ENCODE measurements at places on chromosomes 7 and 10.
A peak's percentile ranks its signal among the peaks of the same experiment; 100 is the strongest.

DNA sequence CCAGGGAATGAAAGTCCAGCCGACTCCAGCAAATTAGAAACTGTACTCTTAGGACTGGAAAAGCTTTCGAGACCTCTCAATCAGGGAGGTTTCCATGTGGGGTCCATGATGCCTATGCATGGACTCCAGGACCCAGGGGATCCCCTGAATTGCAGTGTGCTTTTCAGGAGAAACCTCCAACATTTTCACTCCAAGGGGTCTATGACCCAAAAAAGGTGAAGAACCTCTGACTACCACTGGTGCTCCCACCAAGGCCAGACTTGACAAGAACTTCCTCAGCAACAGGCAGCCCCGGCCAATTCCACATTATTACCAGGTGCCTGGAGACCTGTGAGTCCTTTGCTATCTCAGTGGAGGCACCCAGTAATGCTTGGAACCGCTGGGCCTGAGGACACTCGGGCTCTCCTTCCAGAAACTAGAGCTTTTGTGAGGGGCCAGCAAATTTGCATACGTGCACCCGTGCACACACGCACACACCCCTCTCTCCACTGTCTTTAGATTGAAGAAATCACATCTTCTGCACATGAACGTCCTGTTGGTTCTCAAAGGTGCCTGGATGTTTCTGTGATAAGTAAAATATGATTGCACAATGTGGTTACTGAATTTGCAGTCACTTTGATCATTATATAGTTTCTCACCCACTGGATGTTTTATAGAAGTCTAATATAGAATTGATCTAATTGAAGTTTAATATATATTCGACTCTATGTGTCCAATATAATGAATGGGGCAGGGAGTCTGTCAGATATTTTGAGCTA is 54.7 kb downstream of the SYPL1 start:
- DNase-seq: no peak

DNA sequence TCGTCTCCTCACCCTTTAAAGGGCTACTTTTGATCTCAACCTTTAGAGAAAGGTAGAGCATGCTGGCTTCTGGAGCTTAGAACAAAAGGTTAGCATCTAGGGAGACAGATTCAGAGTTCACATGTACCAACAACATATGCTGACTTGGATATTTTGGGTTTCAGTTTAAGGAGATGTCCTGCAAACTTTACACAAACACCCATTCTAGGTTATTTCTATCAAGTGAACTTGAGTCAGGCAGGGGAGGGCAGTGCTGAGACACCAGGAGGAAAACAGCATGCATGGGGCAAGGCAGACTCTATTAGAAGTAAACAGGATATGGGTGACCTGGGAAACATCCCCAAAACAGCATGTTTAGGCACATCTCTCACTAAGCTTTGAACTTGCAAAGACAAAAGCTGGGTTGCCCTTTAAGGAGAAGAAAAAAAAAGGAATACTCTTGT is 43.8 kb downstream of the ARL4A start:
- no peak for DNase-seq

DNA sequence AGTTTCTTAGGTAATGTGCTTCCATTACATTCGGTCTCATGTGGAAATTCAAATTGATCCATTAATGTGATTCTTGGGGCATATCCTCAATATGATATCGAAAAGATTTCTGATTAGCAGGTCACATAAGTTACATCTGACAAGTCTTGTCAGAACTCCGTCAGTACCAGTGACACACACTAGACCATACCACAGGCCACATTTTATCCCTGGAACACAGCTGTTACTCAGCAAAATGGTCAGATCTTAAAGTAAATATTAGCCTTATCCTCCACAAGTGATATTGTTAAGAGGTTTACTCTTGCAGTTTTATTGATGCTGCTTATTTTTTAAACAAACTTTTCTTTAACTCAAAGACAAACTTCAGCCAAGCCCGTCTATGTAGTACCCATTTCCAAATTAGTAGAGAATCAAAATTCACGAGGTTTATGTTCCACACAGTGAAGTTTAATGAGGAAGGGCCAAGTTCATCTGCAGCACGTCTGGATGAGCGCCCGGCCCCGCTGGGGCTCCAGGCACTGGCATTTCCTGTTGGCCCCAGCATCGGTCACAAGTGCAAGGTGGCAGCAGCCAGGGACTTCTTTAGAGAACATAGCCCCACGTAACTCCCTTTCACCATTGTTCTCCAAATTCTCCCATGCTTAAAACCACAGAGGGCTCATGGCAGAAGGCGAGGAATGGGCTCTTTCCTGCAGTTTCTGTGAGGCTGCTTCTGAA is 132.2 kb downstream of the VIPR2 start:
- DNase-seq: no peak

DNA sequence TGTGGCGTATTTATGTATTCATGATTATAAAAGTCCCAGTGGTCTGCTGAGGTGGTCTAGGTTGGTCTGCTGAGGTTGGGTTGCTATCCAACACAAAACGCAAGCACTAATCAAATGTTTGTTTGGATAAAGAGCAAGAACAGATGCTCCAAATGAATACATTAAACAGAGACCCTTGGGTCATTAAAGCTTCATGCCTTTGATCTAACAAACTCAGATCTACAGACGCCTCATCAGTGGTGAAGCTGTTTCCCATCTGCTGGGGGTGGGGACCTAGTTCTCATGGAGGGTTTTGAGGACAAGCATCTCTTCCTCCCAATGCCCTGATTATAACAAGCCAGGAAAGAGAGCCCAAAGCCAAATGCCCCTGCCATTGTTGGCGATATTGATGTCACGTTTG is 786.7 kb downstream of the NRG3 start:
- DNase-seq: no peak

DNA sequence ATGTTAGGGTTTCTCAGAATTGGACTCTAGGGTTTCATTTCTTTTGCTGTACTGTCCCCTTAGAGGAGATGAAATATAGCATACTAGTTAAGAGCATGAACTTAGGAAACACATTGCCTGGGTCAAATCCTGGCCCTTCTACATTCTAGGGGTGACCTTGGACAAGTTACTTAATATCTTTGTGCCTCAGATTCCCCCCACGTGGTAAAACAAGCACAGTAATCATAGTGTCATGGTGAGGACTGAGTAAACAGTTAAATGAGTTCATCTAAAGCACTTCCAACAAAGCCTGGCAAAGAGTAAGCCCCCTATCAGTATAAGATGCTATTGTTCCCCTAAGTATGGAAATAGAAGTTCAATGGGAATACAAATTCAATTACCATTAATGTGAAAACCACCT is 5.1 kb downstream of the DPY19L1 start:
- DNase-seq: no peak

DNA sequence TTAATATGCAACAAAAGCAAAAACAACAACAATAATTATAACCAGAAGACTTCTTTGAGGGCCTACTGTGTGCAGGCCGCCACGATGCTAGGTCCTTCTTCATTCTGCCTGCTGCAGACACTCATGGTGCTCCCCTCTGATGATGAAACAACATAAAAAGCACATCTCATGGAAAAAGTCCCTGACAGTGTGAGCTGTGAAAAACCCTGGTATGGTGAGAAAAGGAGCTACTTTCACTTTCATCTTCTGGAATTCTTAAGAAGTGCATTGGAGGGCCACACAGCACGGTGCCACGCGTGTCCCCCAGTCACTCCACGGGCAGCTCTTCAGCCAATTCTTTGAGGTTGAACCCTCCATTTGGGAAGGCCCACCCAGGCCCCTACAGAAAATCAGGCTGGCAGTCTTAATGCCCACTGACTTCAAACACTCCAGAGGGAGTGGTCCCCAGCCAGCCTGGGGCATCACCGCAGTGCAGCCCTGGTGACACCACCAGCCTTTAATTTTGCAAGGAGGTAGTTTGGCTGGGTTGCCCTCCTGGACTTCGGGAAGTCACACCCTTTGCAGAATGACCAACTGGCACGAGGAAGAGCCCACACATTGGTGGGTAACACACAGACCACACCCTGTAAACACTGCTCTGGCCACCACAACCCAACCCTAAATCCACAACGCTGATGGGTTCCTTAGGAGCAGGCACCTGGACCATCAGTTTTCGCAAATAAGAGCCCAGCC is 7.7 kb downstream of the KCNMA1 start:
- DNase-seq: no peak

DNA sequence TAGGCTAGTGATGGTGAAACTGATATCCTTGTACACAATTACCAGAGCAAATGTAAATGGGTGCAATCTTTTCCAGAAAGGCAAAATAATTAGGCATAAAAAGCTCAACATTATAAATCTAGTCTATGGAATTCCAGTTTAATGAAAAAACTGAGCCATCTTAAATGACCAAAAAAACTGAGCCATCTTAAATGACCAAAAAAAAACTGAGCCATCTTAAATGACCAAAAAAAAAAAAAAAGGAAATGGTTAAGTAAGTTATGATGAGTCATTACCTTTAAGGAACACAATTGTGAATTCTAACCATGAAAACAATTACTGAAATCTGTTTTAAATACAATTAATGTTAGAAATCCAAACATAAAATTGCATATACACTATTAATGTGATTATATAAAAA is 25.3 kb downstream of the USP6NL start:
- DNase-seq: no peak

GRCh38 chr10:13346283-13347042 is 1.6 kb downstream of the SEPHS1 start:
- DNase-seq: peak; percentile 54

DNA sequence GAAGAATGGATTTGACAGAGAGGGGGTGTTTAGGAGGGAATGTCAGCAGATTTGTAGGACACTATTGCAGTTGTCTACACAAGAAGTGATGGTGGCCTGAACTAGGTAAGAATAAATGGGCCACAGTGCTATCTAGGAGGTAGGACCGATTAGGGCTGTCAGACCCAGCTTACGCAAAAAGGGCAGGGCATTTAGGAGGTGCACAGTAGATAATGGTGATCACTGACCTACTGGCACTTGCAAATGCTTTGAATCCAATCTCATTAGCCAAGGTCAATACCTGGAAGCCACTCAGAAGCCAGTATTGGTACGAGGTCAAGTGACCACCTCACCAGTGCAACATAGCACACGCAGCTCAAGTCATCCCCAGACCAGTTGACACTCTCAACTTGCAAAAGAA is 330.9 kb downstream of the KCNMA1 start:
- no peak for DNase-seq

- no peak for DNase-seq
These were observed 15.0 kb upstream of the PCBD1 start for GRCh38 chr10:70903262-70903921.

DNA sequence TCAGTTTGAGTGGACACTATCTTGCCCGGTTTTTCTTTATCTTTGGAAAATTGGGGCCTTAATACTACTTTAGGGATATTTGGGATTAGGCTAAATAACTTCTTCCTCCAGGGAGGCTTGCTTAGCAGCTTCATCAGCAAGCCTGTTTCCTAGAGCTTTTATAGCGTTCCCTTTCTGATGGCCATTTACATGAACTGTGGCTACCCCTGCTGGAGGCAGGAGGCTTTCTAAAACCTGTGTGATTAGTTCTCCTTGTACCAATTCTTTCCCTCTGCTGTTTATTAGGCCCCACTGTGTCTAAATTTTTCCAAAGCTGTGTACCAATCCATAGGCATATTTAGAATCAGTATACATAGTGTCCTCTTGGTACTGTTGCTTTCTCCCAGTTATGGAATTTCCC is 61.7 kb upstream of the CNTNAP2 start:
- no peak for DNase-seq

- DNase-seq: no peak
These were observed 61.3 kb downstream of the SEC61G start for GRCh38 chr7:54697659-54698186.

DNA sequence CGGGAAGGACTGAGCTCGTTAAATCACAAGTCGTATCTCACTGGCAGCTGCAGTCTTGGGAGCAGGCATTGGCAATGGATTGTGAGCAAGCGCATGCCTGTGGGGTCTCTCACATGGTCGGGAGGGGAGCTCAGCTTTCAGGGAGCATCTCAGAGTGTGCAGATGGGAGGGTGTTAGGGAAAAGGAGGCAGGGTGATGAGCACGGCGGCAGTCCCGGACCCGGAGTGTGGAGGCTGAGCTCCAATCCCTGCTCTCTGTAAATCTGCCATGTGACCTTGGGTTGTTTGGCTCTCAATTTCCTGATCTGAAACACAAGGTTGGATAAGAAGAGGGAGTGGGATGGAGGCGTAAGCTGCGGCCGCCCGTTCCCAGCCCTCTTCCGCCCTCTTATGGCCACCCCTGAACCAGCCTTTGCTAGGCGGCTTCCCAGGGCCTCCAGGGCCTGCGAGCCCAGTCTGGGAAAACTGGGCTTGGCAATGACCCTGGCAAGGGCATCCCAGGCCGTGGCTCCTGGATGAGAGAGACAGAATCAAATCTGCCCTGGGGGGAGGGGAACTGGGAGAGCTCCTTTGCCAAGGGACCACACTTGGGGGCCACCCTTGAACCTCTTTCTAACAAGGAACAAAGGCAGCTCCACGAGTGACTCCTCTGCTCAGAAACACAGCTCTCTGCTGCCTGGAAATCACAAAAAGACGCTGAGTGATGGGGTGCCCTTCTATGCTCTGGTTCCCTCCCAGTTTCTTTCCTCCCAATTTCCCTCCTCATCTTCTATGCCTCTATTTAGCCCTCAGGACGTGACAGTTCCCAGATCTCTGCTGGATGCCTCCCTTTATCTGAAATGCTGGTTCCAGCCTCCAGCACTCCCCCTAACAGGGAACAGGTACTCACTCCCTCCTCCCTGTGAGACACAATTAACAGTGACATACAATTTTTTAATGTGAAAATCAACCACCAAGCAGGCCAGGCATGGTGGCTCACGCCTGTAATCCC is 41.7 kb upstream of the LOXL4 start:
- DNase-seq: peak; percentile 67

DNA sequence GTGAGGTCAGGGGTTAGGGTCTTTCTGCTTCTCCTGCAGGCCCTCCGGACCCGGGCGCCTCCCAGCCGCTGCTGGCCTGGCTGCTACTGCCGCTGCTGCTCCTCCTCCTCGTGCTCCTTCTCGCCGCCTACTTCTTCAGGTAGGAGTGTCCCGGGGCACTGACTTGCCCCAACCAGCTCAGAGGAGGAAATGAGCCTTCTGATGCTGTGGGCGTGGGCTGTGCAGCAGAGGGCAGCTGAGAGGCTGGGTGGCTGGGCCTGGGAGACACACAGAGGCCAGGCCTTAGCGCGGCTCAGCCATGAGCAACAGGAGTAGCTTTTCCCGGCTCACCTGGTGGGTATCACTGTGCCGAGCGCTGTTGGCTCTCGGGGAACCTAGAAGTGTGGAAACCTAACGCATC is 78.9 kb downstream of the MKI67 start:
- no peak for DNase-seq

GRCh38 chr7:123682690-123683089 is 27.0 kb downstream of the LMOD2 start:
- peak; percentile 50 for DNase-seq

DNA sequence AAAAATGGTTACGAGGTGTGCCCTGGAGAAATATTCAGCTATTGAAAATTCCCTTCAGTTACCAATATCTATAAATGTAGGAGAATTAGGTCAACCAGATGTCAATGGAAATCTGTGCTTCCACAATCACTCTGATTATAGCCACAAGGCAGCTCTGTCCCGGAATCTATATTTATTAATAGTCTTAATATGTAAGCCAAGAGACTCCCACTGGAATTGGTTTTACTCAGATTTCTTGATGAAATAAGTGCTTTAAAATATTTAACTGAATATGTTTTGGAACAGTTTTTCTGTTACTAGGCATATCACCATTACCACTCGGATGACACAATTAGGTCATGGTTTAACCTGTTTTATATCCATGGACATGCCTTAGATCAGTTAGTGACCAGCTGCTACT is 169.6 kb downstream of the POM121L12 start:
- DNase-seq: no peak

Measured in fibroblast of the conjunctiva (primary cell).